ENCODE measurements at places on chromosomes 12 and 14. TPM values are rescaled to one million over a fixed set of nuclear protein-coding genes. Genes with fewer than 3 reads are reported as not detected.
A peak's percentile ranks its signal among the peaks of the same experiment; 100 is the strongest.

- no peak for DNase-seq
Measured at GRCh38 chr12:16063726-16064125, 152.6 kb downstream of the DERA start.

DNA sequence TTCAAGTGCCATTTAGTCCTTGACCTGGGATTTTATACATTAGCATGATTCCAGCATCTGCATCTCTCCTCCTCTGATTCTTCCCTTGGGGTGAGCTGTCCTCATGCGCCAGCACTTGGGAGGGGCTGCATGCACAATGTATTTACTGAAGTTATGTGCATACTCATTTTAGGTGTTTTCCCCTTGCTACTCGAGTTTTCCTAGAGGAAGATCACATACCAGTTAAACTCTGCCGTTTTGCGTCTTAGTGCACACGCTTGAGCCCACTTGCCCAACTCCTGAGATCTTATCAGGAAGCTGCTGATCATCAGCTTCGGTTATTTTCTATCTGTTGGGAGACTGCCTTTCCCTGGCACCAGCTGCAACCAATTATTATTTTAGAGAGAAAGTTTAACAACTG, 78.8 kb downstream of the C14orf132 start:
- DNase-seq: peak; percentile 47

DNA sequence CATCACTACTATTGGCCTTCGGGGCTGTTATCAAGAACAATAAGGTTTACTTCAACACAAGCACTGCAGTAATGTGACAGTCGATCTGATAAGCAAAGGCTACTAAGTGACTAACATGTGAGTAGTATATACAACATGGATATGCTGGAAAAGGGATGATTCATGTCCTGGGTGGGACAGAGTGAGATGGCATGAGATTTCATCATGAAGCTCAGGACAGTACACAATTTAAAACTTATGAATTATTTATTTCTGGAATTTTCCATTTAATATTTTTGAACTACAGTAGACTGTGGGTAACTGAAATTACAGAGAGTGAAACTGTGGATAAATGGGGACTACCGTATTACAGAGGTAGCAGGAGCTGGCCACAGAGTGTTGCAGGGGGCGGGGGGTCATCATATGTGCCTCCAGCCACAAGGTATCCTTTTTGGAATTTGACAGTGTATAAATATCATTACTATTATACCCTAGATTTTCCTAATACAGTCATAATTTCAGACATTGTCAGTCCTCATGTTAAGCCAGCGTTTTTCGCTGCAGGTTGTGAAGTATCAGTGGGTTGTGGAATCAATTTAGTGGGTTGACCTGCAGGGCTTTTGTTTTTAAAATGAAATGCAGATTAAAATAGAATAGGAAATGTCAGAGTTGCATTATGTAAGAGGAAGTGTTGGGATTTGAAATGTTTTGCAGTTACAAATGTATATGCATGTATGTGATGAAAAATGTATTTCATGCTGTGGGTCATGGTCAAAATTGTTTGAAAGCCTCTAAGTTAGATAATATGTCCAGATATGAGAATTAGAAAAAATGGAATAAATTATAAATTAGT, 148.0 kb upstream of the NUDT4 start:
- peak; percentile 52 for DNase-seq

DNA sequence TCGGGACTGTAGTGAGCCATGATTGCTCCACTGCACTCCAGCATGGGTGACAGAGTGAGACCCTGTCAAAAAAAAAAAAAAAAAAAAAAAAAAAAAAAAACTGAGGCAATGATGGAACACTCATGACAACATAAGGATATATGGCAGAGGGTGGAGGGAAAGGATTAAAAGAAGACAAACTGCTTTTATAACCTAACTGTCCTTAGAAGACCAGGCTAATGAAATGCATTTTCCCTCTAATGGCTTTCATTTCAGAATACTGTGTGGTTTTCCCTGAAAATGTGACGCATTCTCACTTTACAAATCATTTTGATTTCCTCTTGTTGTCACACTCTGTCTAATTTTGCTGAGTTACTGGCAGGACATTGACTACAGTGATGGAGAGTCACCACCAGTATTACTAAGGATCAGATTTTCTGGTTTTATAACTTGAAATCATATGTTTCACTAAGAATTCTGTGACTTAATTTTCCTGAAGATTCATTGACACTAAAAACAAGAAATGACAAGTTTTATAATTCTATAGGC, 137.6 kb upstream of the SSTR1 start:
- no peak for DNase-seq

Gene DCD
- total RNA-seq: not detected

Gene RNASE4
- 0.63 TPM for total RNA-seq

DNA sequence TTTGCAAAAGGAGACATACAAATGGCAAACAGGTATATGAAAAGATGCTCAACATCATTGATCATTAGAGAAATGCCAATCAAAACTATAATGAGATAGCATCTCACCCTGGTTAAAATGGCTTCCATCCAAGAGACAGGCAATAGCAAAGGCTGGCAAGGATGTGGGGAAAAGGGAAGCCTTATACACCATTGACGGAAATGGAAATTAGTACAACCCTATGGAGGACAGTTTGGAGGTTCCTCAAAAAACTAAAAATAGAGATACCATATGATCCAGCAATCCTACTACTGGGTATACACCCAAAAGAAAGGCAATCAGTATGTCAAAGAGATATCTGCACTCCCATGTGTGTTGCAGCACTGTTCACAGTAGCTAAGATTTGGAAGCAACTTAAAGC, 17.3 kb upstream of the CKAP4 start:
- no peak for DNase-seq

DNA sequence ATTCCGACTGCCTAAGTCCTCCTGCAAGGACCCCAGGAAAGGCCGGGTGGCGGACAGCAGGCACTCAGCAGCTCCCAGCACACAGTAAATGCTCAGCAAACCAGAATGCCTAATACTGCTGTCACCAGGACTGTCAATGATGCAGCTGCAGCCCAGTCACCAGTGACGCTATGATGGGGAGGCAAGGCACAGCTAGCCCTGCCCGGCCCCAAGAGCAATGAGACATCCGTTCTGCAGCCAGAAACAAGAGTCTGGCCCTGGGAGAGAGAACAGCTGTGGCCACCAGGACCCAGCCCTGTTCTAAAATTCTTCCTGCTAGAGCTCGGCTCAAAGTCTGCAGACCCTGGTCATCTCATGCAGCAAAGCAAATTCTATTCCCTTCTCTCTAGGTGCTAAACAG, 69.8 kb downstream of the NCOR2 start:
- no peak for DNase-seq

DNA sequence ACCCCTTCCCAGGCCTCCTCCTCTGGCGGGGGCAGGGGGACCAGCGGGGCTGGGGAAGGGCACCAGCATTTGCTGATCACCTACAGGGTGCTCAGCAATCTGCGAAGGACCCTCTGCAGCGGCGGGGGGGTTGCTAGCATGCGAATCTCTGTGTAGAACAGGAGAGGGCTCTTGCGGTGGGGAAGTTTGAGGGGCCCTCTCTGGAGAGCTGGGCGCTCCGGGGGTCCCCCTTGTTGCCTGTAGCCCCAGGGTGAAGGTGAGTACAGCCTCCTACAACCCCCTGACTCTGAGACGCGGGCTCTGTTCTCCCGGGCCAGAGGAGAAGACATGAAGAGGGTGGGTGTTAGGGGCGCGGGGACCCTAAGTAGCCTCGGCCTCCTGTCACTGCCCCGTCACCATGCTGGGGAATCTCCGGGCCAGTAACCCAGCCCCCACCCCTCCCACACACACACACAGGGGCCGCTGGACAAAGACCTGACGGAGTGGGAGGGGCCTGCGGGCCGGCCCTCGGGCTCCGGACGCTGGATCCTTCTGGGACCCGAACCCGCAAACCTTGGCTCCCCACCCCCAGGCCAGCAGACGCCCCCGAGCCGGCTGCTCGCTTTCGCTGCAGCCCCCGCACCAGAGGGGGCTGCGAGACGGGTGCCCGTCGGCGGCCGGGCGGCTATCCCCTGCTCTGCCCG, 734 bp downstream of the FIGNL2 start:
- DNase-seq: no peak

Gene KSR2
- 0.03 TPM for total RNA-seq

DNA sequence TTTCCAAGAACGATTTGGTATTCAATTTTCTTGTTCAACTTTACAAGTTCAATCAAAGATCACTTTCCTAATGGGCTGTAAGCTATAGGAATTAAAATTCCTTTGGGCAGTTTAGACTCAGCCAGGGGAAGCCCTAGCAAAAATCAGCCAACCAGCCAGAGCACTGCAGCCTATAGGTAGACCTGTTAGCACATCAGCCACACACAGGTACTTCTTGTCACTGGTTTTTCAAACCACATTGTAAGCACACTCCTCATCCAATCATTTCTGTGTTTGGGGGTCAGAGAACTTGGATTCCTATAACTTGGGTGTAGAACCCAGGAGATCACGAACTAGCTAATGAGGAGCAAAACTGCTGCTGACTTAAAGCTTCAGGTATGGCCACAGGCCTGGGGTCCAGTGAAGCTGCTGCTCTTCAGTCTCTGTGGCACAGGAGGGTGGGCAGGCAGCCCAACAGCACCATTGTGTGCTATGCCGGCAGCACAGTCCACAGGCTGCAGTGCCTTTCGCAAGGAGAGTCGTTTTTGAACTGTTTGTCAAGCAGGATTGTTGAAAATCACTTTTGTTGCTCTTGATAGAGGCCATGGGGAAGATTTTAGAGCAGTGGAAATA, 87.3 kb upstream of the RFX4 start:
- DNase-seq: no peak

DNA sequence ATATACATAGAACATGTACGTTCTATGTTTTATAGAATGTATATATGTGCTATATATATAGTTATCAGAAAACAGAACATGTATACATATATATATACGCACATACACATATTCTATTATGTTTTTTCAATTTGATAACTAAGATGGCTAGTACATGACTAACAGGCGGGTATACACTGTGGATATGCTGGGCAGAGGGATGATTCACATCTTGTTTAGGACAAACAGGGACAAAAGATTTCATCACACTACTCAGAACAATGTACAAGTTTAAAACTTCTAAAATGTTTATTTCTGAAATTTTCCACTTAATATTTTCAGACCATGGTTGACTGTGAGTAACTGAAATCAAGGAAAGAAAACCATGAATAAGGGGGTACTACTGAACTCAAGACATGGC, 17.4 kb downstream of the TIMELESS start:
- no peak for DNase-seq

DNA sequence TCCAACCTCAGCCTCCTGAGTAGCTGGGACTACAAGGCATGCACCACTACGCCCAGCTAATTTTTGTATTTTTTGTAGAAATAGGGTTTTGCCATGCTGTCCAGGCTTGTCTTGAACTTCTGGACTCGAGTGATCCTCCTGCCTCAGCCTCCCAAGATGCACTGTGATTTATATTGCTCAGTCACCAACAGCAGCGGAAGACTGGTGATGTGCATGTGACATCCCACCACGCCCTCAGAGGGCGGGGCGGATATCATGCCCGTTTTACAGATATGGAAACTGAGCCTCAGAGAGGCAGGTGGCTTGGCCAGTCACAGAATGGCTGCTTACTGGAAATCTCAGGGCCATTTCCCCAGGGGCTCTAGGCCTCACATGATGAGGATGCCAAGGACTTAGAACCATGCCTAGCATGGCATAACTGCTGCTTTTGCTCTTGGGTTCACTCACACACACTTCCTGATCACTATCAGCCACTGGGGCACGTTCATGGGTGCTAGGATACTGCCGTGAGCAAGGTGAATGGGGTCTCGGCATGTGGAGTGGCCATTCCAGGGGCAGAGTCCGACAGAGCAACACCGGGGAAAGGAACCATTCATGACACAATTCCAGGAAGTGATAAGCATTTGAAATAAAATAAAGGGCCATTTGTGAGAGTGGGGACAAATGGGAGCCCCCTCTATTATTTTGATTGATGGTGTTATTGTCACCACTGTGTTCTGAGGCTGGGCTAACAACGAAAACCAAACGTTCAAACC, 31.9 kb downstream of the RBM19 start:
- no peak for DNase-seq

DNA sequence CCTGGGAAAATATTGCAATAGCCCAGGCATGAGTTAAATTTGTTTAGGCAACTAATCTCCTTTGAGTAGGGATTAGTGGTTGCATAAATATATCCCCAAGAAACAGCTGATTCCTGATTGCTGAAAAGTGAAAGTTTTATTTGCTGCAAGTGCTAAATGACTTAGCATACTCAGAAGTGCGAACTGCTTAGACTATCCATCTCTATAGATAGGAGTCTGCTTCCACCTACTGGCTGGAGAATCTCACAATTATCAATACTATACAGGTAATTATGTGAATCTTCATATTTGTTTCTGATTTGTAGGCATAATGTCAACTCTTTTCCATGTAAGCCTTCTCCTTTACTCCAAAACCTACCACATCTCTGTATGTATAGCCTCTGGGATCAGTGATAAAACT, 12.0 kb upstream of the SLCO1B3 start:
- no peak for DNase-seq

GRCh38 chr12:46110928-46111699, 120.7 kb upstream of the SCAF11 start:
- no peak for DNase-seq

Gene GALNT16
- not detected for total RNA-seq

Gene OTX2
- not detected for total RNA-seq

DNA sequence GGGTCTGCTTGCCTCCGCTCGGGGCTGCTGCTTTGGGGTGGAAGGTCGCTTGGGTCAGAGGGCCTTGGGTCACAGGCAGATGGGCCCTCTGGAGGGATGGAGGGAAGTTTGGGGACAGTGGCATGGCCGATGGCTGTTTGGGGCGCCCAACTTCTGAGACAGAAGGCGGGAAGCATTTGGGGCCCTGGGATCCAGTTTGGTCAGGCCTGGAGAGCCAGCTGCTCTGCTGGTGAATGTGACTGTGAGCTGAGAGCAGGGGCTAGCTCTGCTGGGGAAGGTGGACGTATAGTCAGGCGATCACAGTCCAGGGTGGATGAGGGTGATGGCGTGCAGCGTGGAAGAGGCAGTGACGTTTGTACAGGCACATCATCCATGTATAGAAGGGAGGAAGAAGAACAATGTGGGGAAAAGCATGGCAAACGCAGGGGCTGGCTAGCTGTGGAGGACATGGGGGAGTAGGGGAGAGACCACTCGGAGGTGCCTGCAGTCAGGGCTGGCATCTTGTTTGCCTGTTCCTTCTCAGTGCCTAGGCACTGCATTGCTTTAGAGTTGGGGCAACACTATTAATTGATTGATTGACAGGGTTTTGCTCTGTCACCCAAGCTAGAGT, 57.5 kb downstream of the TSPAN9 start:
- no peak for DNase-seq

Gene RAB15
- total RNA-seq: 7.7 TPM

GRCh38 chr12:95494888-95495287, 20.9 kb downstream of the METAP2 start:
- DNase-seq: no peak

- no peak for DNase-seq
Measured at GRCh38 chr12:44873898-44874297, 2.2 kb downstream of the NELL2 start.
